Fibroblast of lung (primary cell): ENCODE measurements at places on chromosomes 12 and 14.

GRCh38 chr12:32476446-32476845 is 77.1 kb downstream of the FGD4 start:
- DNase-seq, result no peak

GRCh38 chr12:58161773-58162172 is 220.4 kb downstream of the ATP23 start:
- DNase-seq, result no peak

DNA sequence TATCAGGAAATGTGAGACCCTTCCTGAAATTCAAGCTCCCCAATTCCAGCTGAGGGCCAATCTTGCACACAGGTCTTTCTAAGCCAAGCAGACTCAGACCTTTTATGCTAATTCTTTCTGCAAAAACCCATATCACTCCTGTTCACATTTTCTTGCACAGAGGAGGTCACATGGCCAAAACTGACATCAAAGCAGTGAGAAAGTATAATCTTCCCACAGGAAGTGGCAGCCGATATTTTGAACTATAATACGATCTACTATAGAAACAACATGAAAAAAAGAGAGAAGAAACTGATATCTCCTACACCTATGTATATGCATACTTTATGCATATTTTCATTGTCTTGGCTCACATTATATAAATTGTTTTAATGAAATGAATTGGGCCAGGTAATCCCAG is 132.9 kb upstream of the SSTR1 start:
- DNase-seq, result no peak

DNA sequence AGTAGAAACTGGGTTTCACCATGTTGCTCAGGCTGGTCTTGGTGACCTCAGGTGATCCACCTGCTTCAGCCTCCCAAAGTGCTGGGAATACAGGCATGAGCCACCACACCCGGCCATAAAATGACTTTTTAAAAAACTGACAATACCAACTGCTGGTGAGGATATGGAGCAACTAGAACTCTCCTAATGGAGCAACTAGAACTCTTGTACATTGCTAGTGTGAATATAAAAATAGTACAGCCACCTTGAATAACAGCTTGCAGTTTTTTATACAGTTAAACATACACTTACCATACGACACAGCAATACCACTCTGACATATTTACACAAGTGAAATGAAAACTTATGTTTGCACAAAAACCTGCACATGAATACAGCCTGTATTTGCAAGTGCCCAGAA is 2.5 kb upstream of the CFAP73 start:
- no peak for DNase-seq

DNA sequence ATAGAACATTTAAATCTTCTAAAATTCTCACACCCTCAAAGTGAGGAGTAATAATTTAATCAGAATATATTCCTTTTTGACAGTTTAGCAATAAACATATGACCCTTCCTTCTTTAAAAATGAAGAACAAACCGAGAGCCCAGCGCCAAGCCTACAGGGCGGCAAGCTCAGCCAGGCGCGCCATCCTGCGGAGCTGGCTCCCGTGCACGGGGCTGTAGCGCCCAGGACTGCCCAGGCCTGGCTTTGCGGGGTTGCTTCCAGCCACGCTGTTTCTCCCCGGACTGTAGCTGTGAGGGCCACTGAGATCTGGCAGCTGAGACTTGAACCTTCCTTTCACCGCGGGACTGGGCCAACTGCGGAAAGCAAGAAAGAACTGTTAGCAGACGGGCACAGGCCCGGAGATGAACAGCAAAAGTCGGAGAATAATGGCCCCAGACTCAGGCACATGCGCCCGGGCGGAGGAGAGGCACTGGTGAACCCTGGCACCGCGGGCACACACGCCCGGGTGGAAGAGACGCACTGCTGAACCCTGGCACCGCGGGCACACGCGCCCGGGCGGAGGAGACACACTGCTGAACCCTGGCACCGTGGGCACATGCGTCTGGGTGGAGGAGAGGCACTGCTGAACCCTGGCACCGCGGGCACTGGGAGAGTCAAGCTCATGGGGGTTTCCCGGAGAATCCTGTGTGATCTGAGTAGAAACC is 16.6 kb downstream of the PGAM5 start:
- no peak for DNase-seq

- DNase-seq, result peak; percentile 65
Measured at GRCh38 chr14:54175298-54175942, 218.8 kb upstream of the BMP4 start.

GRCh38 chr14:20794644-20795369 is 7.8 kb downstream of the RNASE1 start:
- no peak for DNase-seq

DNA sequence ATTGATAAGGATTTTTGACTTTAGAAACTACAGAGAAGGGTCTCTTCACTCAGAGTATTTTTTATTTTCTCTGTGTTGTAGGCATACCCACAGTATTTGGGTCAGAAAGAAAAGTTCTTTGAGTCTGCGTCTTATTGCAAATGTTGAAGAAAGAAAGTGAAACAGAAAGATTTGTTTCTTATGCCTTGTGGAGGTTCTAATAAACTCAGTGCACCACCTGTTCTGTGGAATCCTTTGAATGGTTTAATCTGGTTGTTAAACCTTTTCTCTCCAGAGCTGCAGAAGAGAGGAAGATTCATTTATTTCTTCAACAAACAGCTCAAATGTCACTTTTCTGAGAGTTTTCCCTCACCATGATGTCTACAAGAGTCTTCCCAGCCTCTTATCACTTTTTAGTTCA is 146.6 kb upstream of the PLEKHG7 start:
- no peak for DNase-seq

DNA sequence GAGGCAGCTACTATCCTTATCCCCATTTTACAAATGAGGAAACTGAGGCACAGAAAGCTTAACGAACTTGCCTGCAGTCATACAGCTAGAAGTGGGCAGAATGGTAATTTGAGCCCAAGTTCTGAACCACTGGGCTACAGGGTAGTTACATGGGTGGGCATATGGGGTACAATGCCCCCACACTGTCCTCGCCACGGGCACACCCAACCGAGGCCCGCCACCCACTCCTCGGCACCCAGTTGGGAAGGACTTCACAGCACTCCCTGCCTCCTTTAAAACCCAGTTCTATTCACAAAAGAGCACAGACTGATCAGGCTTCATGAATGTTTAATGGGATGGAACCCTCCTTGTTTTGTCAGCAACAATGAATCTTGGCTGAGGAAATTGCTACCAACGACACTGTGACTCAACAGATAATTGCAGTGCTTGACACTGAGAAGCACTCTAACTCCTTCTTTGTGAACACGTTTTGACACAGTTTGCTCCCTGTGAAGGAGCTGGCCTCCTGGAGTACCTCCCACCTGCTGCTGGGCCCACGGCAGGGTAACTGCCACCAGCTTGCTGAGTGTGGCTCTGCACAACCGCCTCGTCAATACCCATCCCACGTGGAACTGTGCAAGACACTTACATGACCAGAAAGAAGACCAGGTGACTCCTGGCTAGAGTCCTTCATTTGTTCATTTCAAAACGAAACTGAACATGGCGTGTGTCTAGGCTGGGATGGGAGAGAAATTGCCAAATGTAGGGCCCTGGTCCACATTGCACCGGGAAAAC is 63.5 kb downstream of the CLMN start:
- no peak for DNase-seq

- no peak for DNase-seq
Measured at GRCh38 chr12:6235906-6236640, 35.9 kb downstream of the CD9 start.

DNA sequence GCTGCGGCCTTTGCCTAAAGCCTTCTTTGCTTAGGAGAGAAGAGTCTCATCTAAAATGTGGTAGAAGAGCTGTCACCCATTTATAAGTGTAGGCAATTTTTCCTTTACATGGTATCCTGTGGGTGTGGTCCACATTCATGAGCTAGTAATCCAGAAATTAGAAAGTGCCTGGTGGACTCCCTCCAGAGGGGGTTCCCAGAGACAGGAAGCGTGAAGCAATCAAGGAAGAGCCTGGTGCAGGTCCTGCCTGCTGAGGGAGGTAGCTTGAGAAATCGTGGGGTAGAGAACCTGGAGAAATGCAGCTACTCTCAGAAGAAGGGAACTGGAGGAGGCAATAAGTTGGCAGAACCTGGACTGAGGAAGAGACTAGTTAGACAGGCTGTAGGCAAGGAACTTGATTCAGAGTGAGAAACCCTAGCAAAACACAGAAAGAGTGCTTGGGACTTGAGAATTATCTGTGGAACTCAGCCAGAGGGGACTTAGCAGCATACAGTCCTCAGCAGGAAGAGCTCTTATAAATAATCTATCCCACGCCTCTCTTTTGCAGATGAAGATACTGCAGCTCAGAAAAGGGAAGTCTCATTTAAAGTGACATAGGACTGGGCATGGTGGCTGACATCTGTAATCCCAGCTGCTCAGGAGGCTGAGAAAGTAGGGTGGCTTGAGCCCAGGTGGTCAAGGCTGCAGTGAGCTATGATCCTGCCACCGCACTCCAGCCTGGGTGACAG is 182.4 kb upstream of the CCND2 start:
- no peak for DNase-seq

DNA sequence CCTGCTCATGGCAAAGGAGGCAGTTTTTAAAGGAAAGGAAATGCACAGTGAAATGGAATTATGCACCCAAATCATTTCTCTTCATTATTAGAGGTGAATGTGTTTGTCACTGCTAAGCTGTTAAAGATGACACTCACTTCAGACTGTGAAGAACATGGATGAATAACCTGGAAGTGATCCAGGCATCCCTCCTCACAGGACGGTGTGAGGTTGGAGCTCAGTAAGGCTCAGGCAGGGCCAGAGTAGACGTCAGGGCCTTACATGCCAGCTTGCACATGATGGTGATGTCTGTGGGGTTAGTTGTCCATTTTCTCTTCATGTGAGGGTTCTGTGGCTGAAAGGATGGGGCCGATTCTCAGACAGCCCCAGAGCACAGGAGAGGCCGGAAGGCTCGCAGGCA is 273.1 kb downstream of the PCNX1 start:
- no peak for DNase-seq

GRCh38 chr12:12899530-12900380 is 8.4 kb downstream of the GPRC5A start:
- peak; percentile 97 for DNase-seq

- DNase-seq, result peak; percentile 52
Measured at GRCh38 chr12:14473707-14474287, 93.9 kb downstream of the PLBD1 start.

- no peak for DNase-seq
Measured at GRCh38 chr12:131159660-131160059, 206.0 kb downstream of the ADGRD1 start.

GRCh38 chr12:28374556-28374955 is 184.3 kb downstream of the CCDC91 start:
- peak; percentile 70 for DNase-seq

GRCh38 chr14:96214793-96215192 is 10.2 kb downstream of the BDKRB2 start:
- DNase-seq, result no peak

DNA sequence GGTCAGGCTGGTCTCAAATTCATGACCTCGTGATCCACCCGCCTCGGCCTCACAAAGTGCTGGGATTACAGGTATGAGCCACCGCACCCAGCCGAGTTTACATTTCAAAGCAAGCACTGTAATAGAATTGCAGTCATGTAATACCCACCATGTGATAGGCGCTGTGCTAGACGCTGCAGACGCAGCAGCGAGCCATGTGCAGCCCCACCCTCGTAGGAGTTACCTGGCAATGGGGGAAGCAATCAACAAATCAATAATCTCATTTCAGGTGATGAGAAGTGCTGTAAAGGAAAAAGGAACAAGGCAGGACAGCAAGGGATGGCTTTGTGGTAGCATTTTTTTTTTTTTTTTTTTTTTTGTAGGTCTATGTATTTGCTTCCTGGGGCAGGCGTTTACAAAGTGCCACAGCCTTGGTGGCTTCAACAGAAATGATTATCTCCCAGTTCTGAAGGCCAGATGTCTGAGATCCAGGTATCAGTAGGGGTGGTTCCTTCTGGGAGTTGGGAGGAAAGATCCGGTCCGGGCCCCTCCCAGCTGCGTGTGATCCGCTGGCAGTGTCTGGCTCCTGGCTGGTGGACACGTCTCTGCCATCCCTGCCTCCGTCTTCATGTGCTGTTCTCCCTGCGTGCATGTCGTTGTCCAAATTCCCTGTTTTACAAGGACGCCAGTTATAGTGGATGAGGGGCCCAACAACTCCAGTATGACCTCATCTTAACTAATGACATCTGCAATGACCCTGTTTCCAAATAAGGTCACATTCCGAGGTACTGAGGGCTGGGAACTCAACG is 72.8 kb downstream of the TNFAIP2 start:
- no peak for DNase-seq
